ENCODE measurements at places on chromosomes 1 and 21.

- DNase-seq: no peak
These were observed 709.3 kb downstream of the KCNT2 start for GRCh38 chr1:195898924-195899323.

DNA sequence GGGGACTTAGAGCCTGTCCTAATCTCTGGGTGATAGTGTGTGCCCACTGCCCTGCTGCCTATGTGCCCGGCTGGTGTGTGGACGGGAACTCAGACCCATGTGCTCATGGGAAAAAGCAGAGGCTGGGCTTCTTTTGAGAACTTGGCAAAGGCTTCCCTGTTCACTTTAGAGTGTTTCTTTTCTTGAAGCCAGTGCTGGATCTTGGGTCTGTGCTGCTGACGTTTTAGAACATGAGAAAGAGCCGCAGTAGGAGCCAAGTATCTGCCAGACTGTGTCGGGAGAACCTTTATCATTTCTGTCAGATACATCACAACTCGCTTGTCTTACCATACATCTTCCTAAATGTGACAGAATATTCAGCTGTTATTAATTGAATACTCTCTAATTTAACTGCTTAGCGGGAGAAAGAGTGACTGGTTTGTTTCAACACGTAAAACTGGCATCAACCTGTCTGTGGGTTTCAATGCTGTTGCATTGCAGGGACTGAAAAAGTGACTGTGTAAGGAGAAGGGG is 195.2 kb downstream of the PBX1 start:
- no peak for DNase-seq

- peak; percentile 34 for DNase-seq
These were observed 17.1 kb downstream of the ZBTB17 start for GRCh38 chr1:15958793-15959192.

- no peak for DNase-seq
These were observed 27.4 kb downstream of the MAP7D1 start for GRCh38 chr1:36183309-36183856.

Data from D341Med (cell line).